ENCODE measurements at places on chromosomes 11 and 22. TPM values are rescaled to one million over a fixed set of nuclear protein-coding genes. Genes with fewer than 3 reads are reported as not detected.

GRCh38 chr11:8384199-8384821, 120.6 kb upstream of the LMO1 start:
- H3K4me3 ChIP-seq, result no peak overlapping the region
- no peaks in the 10 kb centered on the region for H3K36me3 ChIP-seq
- H3K27me3 ChIP-seq, result no peaks in the 10 kb centered on the region
- no peak overlapping the region for H3K27ac ChIP-seq

DNA sequence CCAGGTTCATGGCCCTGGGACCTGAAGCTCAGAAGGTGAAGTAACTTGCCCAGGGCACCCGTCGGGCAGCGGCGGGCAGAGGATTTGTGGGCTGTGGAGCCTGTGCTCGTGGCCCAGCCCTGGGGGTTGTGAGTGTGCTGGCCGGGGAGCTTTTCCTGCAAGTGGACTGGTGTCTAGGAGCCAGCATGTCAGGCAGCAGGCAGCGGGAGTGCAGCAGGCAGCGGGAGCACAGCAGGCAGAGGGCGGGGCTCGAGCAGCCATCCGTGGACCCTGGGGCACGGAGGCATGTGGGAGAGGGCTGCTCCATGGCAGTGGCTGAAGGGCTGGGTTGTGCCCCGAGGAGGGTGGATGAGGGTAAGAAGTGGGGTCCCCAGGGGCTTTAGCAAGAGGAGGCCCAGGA, 72.7 kb upstream of the PPP6R3 start:
- no peaks in the 10 kb centered on the region for H3K4me1 ChIP-seq
- no peak overlapping the region for H3K27ac ChIP-seq
- H3K27me3 ChIP-seq, result no peaks in the 10 kb centered on the region
- H3K36me3 ChIP-seq, result no peaks in the 10 kb centered on the region
- no peak overlapping the region for H3K4me3 ChIP-seq
- DNase-seq, result no peak

- no peaks in the 10 kb centered on the region for H3K36me3 ChIP-seq
- no peaks in the 10 kb centered on the region for H3K4me1 ChIP-seq
- no peak overlapping the region for H3K27ac ChIP-seq
- no peaks in the 10 kb centered on the region for H3K27me3 ChIP-seq
These were observed 70.5 kb upstream of the FAT3 start for GRCh38 chr11:92154110-92154509.

DNA sequence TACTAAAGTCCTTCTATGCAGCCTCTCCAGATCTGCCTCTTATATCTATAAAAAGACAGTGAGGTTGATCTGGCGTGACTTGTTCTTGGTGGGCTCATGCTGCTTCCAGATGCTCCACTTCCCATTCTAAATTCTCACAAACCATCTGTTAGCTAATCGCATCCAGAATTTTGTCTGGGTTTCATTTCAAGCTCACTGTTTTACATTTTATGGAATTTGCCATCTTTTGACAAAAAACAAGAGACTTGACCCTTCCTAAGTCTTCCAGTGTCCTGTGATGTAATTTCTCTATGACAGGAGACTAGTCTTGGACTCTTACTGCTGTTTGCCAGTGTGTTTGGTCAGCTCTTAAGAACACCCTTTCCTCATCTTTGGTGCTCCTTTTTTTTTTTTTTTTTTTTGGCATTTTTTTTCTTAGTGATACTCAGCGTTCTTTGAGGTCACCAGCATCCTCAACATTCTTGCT, 23.0 kb downstream of the CRKL start:
- peaks cover 27% of the 10 kb centered on the region for H3K4me1 ChIP-seq
- DNase-seq, result no peak
- H3K27me3 ChIP-seq, result no peaks in the 10 kb centered on the region
- no peak overlapping the region for H3K4me3 ChIP-seq
- H3K36me3 ChIP-seq, result no peaks in the 10 kb centered on the region

DNA sequence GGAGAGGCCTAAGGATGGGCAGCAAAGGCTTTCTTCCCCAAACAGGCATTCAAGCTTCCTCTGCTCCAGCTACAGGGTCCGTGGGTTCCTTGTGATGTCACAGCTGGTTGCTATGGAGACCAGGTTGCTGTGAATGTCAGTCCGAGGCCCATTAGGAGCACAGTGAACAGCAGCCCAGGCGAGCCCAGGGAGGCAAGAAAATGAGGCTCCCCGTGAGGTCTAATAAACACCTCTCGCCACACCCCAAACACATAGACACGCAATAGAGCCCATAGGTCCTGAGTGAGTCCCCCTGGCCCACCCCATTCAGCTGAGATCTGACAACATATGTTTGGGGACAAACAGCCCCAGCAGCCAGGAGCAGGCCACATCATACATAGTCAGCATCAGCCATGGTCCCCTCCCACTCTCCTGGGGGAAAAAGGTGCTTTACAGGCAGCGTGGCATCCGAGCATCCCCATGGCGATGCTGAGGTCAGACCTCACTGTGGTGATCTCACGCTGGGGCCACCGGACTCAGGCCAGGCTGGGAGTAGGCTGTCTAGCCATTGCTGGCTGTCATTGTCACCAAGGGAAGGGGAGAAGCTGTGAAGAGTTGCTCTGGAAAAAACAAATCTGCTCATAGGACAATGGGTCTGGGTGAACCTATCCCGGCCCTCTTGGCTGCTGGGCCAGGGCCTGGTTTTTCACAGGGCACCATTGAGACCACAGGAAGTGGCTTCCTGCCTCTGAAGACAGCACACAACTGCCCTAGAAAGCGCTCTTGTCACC, 23.1 kb upstream of the TP53I11 start:
- DNase-seq, result no peak
- H3K36me3 ChIP-seq, result no peaks in the 10 kb centered on the region
- H3K27me3 ChIP-seq, result no peaks in the 10 kb centered on the region
- no peaks in the 10 kb centered on the region for H3K4me1 ChIP-seq
- no peak overlapping the region for H3K27ac ChIP-seq

DNA sequence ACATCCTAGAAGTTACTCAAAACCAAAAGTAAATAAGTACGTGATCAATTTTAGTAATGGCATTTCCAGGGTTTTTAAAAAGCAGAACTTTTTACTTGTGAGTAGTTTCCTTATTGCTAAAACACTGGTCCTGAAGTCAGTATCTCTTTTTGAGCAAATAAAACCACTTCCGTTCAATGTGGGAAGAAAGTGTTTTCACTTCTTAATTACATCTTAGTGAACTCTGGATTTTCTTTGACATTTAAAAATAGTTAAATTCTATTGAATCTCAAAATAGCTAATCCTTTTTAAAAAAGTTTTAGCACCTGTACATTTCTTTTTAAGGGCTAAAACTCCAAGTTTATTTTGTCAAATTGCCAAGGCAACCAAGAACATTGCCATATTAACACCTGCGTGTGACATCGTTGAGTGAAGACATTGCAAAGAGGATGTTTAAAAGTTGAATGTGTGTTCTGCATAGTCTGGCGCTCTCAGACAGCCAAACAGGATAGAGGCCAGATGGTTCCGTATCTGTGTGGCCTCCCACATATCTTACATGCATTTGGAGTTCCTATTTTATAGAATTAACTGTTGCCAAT, 17.2 kb upstream of the OR5B21 start:
- no peaks in the 10 kb centered on the region for H3K27me3 ChIP-seq
- no peak for DNase-seq
- peak overlapping the region; percentile 10 for H3K4me3 ChIP-seq
- H3K27ac ChIP-seq, result no peak overlapping the region
- no peaks in the 10 kb centered on the region for H3K36me3 ChIP-seq

DNA sequence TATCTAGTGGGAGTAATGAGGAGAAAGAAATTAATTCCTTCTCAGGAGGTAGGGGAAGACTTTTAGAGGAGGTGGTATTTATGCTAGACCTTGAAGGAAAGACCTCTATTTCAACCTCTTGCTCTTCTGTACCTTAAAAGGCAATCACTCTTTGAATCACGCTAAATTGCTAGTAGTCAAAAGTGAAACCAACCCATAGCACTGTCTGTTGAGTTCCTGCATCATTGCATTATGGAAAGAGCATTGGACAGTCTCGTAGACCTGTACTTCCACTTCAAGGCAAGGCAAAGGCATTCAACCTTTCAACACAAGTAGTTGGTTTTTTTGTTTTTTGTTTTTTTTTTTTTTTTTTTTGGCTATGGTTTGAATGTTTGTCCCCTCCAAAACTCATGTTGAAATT, 770.4 kb downstream of the ETS1 start:
- H3K4me1 ChIP-seq, result no peaks in the 10 kb centered on the region
- no peak overlapping the region for H3K4me3 ChIP-seq
- no peaks in the 10 kb centered on the region for H3K27me3 ChIP-seq
- no peak overlapping the region for H3K27ac ChIP-seq
- no peaks in the 10 kb centered on the region for H3K36me3 ChIP-seq
- DNase-seq, result no peak

GRCh38 chr11:2927851-2928604, 1.2 kb downstream of the PHLDA2 start:
- peak overlapping the region; percentile 37 for H3K4me3 ChIP-seq
- H3K4me1 ChIP-seq, result peaks cover 22% of the 10 kb centered on the region
- H3K27me3 ChIP-seq, result no peaks in the 10 kb centered on the region

- H3K27ac ChIP-seq, result no peak overlapping the region
- DNase-seq, result no peak
- H3K4me3 ChIP-seq, result no peak overlapping the region
These were observed 3.2 kb downstream of the TH start for GRCh38 chr11:2168286-2169004.

DNA sequence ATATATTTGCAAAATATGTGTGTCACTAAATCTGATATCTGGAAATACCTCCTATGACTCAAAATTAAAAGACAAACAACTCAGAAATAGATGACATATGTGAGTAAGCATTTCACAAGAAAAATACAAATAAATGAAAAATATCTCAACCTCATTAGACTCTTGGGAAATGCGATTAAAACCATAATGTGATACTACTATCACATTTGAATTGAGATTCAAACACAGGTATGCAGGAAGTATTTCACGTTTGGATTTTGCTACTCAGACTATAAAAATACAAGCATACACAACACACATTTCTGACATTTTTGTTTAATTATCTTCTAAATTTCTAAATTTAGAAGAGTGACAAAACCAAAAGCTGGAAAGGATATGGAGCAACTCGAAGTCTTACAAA, 811.9 kb upstream of the LRRC4C start:
- H3K27ac ChIP-seq, result no peak overlapping the region
- DNase-seq, result no peak
- H3K27me3 ChIP-seq, result no peaks in the 10 kb centered on the region
- no peaks in the 10 kb centered on the region for H3K36me3 ChIP-seq
- no peaks in the 10 kb centered on the region for H3K4me1 ChIP-seq

- DNase-seq, result no peak
- peak overlapping the region; percentile 5 for H3K27ac ChIP-seq
- no peaks in the 10 kb centered on the region for H3K27me3 ChIP-seq
- H3K4me1 ChIP-seq, result no peaks in the 10 kb centered on the region
- H3K36me3 ChIP-seq, result no peaks in the 10 kb centered on the region
- no peak overlapping the region for H3K4me3 ChIP-seq
These were observed 226.2 kb upstream of the BLID start for GRCh38 chr11:122342089-122342744.

DNA sequence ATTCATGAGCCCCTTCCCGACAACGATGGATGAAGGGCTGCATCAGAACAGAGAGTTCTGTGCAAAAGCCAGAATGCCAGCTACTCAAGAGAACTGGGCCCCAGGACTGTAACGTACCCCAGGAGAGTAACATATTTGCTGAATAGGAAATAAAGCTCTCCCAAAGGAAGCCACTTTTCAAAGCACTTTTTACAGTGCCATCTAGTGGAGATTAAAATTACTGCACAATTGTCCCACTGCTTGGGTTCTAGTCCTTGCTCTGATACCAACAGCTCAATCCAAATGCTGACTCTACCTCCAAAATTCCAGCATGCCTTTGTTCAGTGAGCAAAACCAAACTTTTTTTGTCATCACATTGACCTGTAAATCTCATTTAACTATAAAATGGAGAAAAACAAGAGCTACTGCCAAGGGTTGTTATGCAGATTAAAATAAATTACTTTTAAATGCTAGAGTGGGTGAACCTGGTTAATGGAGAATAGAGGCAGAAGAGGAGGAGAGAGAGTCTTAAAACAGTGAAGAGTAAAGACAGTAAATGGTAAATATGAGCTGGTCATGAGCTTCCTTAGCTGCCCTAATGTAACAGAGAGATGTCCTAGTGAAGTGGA, 87.6 kb upstream of the FSHB start:
- H3K27ac ChIP-seq, result no peak overlapping the region
- no peak overlapping the region for H3K4me3 ChIP-seq
- H3K4me1 ChIP-seq, result no peaks in the 10 kb centered on the region
- no peak for DNase-seq

GRCh38 chr11:6468712-6469495, 4.8 kb downstream of the TRIM3 start:
- peaks cover 8% of the 10 kb centered on the region for H3K4me1 ChIP-seq
- DNase-seq, result peak; percentile 90
- no peak overlapping the region for H3K4me3 ChIP-seq
- no peaks in the 10 kb centered on the region for H3K27me3 ChIP-seq

Gene RFPL2
- total RNA-seq, result not detected

Gene CRACR2B
- total RNA-seq, result 18.0 TPM

Gene SLC35E4
- 7.5 TPM for total RNA-seq

Gene FBLN1
- 441 TPM for total RNA-seq

Gene YPEL1
- 10.9 TPM for total RNA-seq

Gene MRGPRX4
- not detected for total RNA-seq

Gene MUC5AC
- total RNA-seq, result not detected

Data from tibial nerve (tissue), 4 donors.